ENCODE measurements at places on chromosomes 5 and 9.

- DNase-seq: no peak
Observed at GRCh38 chr5:152549709-152550108, 144.6 kb upstream of the NMUR2 start.

DNA sequence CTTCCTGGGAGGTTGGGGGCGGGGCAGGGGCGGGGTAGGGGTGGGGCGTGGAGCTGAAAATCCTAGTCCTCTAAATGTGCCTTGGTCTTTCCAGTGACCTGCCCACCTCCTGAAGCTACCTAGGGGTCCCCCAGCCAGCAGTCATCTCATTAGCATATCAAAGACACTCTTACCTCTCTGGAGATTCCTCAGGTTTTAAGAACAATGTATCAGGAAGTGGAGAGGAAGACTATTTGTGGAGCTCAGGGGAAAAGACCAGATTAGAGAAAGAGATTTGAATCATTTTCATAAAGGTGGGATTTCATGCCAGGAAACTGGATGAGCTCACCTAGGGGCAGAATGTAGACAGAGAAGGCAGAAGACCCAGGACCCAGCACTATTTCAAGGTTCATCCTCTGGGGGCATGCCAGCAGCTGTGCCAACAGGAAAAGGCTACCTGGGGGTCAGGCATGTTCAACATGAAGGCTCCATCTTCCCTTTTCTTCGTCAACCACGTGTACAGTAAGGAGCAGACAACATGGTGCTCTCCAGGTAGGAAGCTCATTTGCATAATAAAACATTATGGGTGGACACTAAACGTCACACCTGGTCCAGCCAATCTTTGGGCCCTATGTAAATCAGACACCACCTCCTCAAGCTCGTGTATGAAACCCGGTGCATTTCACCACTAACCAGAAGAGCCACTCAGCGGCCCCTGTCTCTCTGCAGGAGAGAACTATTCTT is 6.9 kb downstream of the GMCL2 start:
- DNase-seq: no peak

- peak; percentile 68 for DNase-seq
Observed at GRCh38 chr5:144203750-144204596, 33.3 kb downstream of the KCTD16 start.

- DNase-seq: no peak
Observed at GRCh38 chr5:72065751-72066255, 41.5 kb upstream of the MAP1B start.

GRCh38 chr9:100577776-100578448 is at the start of gene CAVIN4:
CAVIN4 (plus strand) TSS chr9:100578079; CDS start chr9:100578144, 65 bp downstream.
- no peak for DNase-seq

DNA sequence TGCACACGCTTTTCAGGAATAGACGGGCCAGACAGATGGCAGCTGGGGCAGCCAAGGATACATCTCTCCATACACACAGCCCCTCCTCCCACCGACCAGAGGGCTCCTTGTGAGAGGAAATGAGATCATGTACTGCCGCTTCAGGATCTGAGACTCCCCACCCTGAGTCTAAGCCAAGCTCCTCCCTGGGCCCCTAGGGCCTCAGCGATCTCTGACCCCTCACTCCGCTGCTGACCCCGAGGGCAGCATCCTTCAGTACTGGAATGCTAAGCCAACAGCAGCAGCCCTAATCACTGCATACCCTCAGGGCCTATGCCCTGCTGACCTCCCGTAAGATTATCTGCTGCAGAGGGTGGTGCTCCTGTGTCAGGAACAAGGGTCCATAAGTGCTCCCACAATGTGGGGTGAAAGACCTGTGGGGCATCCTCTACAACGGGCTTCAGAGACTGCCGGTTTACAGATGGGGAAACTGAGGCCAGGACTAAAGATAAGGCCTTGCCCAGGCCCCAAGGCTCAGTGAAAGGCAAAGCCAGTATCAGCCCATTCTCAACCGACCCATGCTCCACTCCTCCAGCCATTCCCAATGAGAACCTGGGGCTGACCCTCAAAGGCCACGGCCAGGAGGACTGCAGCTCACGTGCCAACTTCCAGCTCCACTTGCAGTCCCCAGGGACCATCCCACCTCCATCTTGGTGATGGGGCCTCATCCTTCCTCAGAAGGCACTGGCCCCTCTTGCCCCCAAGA is 37.5 kb downstream of the BICD2 start:
- DNase-seq: no peak

GRCh38 chr9:110133059-110133458 is 74.9 kb downstream of the C9orf152 start:
- no peak for DNase-seq

DNA sequence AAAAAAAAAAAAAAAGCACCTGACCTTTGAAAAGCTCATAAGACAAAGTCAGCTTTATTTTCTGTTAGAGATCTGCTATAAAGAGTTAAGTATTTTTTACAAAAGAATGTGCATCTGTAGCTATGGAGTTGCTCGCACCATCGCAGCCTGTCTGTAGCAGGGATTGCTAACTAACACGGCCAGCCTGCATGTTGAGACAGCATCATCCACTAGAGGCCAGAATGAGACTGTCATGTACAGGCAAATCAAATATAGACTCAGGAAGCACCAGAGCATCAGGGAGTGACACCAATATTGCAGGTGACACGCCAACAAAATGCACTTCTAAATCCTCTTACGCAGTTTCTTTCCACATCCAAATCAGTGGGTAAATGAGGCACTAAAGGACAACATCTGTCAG is 136.3 kb upstream of the RASEF start:
- peak; percentile 51 for DNase-seq

DNA sequence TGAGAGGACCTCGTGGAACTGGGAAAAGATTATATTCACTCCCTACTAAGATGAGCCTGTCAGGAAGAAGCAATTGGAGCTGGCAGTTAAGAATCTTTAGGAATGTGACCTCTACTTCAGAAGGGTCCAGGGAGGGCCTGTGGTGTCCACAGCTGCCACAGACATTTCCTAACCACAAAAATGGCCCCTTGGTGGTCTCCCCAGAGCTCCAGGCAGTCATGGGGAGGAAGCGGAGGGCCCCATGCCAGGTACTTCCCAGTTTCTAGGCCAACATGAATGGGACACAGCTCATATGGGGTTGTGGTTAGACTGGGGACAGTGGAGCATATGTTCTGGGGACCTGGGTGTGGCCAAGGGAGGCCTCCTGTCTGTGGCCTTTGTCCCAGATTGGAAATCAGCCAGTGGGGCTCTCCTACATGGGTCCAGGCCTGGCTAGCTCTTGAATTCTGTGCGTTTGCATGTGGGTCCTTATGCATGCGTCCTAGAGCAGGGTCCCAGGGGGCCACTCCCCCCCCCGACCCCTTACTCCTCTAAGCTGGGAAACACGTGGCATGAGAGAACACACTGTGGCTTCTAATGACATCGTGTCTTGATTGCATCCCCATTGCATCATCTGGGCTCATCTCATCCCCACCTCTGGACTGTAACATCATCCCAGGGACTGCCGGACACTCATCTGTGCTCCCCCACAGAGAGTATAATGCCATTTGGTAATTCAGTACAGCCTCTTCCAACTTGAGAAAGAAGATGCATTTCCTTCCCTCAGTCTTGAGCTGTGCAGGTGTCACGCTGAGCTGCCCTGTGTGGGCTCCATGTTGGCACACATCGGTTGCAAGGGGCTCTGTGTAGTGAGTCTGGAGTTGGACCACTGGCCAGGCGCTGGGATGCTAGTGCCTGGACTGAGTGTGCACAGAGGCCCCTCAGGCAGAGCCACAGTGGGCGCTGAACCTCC is 31.3 kb downstream of the IRF1 start:
- DNase-seq: no peak

GRCh38 chr9:127396808-127397645 is at the start of gene SLC2A8:
SLC2A8 (plus strand) TSS chr9:127397169; CDS start chr9:127397231, 62 bp downstream.
- peak; percentile 100 for DNase-seq

GRCh38 chr9:136728080-136728547 is 14.6 kb downstream of the LCN10 start:
- DNase-seq: peak; percentile 81

GRCh38 chr9:133371261-133371711 is 4.6 kb downstream of the SURF4 start:
- peak; percentile 54 for DNase-seq

- DNase-seq: no peak
Observed at GRCh38 chr5:113296676-113297075, 138.1 kb downstream of the TSSK1B start.

DNA sequence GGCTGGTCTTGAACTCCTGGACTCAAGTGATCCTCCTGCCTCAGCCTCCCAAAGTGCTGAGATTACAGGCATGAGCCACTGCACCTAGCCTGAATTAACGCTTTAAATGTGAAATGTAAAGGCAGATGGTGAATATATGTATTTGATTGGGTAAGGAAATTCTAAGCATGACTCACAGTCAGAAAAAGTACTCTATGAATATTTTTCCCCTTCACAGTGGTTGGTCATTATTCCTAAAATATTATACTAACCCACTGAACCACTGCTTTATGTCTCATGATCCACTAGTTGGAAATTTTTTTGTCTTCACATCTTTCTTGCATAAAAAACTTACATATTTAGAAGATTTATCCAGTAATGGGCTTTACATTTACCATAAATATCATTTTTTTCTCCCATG is 14.5 kb upstream of the TENT4A start:
- DNase-seq: no peak

- no peak for DNase-seq
Observed at GRCh38 chr5:92041206-92041605, 658.1 kb upstream of the ARRDC3 start.

Measured in head of caudate nucleus (tissue), 42 donors.